ENCODE measurements at places on chromosomes 11 and 22. TPM values are rescaled to one million over a fixed set of nuclear protein-coding genes. Genes with fewer than 3 reads are reported as not detected.

GRCh38 chr11:2702771-2703362 is 3.1 kb upstream of the KCNQ1OT1 start:
- no peak for DNase-seq

DNA sequence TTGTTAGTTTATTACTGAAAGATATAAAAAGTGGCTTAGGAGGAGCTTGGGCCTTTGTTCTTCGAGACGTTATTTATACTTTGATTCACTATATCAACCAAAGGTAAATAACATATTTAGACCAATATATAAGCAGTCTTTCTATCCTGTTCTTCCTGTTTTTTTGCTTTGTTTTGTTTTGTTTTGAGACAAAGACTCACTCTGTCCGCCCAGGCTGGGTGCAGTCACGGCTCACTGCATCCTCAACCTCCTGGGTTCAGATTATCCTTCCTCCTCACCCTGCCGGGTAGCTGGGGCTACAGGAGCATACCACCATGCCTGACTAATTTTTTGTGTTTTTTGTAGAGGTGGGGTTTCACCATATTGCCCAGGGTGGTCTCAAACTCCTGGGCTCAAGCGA is 66.8 kb downstream of the ATM start:
- no peak for DNase-seq

GRCh38 chr11:124801636-124802312 is 1.6 kb upstream of the MSANTD2 start:
- no peak for DNase-seq

- DNase-seq, result peak; percentile 69
Observed at GRCh38 chr22:35660291-35661127, 12.3 kb downstream of the APOL6 start.

- no peak for DNase-seq
Observed at GRCh38 chr11:111592491-111592890, 9.8 kb upstream of the SIK2 start.

- no peak for DNase-seq
Observed at GRCh38 chr11:47485107-47485506, 36.2 kb upstream of the RAPSN start.

- peak; percentile 78 for DNase-seq
Observed at GRCh38 chr11:93740730-93741093, 583 bp downstream of the TAF1D start.

GRCh38 chr11:66045177-66045639 is 3.8 kb downstream of the GAL3ST3 start:
- peak; percentile 86 for DNase-seq

DNA sequence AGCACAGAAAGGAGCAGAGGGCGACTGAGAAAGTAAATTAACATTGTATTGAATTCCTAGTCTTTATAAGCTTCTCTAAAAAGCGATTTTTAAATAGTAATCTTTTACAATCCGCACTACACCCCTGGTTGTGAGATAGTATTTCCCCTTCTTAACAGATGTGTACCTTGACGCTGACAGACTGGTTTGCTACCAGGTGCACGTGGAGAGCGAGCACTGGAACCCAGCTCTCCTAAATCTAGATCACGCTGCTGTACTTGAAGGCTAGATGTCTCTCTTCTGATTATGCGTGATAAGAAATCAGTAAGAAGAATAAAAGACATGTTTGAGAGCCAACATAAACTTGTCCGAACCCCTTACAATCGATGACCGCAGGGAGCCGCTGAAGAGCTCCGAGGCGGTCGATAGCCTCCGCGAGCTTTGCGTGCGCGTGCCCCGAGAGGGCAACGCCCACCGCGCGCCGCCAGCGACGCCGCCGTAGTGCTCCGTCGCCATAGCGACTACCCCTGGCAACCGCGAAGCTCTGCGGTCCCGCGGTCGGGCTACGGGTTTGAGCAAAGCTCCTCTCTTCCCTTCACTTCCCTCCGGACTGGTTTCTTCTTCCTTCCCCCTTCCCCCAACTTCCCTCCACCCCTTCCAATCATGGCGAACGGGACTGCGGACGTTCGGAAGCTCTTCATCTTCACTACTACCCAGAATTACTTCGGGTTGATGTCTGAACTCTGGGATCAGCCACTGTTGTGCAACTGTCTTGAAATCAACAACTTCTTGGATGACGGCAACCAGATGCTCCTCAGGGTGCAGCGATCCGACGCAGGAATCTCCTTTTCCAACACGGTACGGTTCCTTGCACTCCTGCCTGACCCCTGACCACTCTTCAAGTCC is at the start of gene DYNC2H1:
Gene DYNC2H1 (plus strand): TSS at position 494 of the 885 bp plus-strand sequence. CDS start 149 bp downstream, at position 643.
- peak; percentile 93 for DNase-seq

- no peak for DNase-seq
Observed at GRCh38 chr11:121575250-121575962, 122.6 kb upstream of the SORL1-AS1 start.

GRCh38 chr11:133541021-133541719 is 8.9 kb upstream of the OPCML start:
- DNase-seq, result no peak

- no peak for DNase-seq
Observed at GRCh38 chr11:955154-956063, 29.7 kb downstream of the AP2A2 start.

- DNase-seq, result no peak
Observed at GRCh38 chr22:21032868-21033688, 717 bp upstream of the SLC7A4 start.

DNA sequence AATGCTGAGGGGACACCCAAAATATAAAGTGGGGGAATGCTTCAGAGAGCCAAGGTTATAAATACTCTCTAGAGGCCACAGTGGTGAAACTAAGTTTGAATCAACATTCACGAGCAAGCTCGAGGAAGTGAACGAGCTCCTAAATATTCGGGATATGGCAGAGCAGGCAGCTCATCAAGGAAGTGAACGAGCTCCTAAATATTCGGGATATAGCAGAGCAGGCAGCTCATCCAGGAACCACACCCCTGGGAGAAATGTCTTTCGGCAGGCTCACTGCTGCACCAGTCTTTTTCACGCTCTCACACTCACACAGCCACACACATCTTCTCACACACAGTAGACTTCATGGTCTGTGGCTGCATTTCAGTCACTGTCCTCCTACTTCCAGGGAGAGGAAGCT is 787.5 kb downstream of the OPCML start:
- DNase-seq, result no peak

DNA sequence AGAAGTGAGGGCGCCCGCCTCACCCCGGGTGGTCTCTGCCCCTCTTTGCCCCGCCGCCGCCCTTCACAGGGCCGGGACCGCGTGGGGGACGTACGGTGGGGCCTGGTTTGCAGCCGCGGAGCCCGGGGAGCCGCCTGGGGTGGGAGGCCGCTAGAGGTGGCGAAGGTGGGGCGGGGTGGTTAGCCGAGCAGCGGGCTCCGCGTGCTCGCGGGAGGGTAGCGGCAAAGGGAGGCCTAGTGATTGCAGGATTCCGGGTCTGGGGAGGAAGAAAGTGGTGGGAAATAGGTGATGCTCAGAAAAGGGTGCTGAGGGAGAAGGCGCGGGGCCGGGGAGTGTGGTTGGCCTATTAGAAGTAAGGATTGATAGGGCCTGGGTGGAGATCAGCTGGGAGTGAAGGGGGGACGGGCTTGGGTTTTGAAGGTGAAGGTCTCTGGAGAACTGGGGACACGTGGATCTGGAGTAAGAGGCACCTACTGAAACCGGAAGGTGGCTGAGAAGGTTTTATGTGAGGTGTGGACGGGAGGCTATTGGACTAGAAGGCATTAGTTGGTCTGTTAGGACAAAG is 571 bp downstream of the FAR1 start:
- peak; percentile 65 for DNase-seq

The C22orf31 gene
- not detected for total RNA-seq

The FOLR3 gene
- total RNA-seq, result not detected

The CRYBA4 gene
- total RNA-seq, result not detected

The USP28 gene
- 65.1 TPM for total RNA-seq

The PARVB gene
- 56.9 TPM for total RNA-seq

The TTLL8 gene
- total RNA-seq, result not detected

The GPHA2 gene
- total RNA-seq, result not detected

The LMO2 gene
- total RNA-seq, result not detected

Data from activated CD8-positive, alpha-beta memory T cell treated with anti-CD3 and anti-CD28 coated beads, Interleukin-2, amount 10 ng/mL, durations not matched to agents 7 days and 5 days (primary cell).